Esophagus muscularis mucosa (tissue), 4 donors: ENCODE measurements at places on chromosomes 5 and 9.

GRCh38 chr5:127358740-127359139, 68.1 kb downstream of the MEGF10 start:
- DNase-seq, result no peak

- no peak for DNase-seq
These were observed 24.8 kb upstream of the TERT start for GRCh38 chr5:1319436-1320256.

DNA sequence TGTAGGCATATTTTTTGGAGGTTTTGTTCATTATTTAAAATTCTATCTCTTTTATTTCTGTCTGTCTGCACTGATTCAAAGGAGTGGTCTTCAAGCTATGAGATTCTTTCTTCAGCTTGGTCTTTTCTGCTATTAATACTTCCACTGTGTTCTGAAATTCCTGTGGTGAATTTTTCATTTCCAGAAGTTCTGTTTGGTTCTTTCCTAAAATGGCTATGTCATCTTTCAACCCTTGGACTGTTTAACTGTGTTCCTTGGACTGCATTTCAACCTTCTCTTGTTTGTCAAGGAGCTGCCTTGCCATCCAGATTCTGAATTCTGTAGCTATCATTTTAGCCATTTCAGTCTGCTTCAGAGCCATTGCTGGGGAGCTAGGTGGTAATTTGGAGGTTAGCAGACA, 76.3 kb downstream of the CERT1 start:
- DNase-seq, result no peak

- DNase-seq, result no peak
These were observed 9.8 kb downstream of the PIK3R1 start for GRCh38 chr5:68225188-68225910.

DNA sequence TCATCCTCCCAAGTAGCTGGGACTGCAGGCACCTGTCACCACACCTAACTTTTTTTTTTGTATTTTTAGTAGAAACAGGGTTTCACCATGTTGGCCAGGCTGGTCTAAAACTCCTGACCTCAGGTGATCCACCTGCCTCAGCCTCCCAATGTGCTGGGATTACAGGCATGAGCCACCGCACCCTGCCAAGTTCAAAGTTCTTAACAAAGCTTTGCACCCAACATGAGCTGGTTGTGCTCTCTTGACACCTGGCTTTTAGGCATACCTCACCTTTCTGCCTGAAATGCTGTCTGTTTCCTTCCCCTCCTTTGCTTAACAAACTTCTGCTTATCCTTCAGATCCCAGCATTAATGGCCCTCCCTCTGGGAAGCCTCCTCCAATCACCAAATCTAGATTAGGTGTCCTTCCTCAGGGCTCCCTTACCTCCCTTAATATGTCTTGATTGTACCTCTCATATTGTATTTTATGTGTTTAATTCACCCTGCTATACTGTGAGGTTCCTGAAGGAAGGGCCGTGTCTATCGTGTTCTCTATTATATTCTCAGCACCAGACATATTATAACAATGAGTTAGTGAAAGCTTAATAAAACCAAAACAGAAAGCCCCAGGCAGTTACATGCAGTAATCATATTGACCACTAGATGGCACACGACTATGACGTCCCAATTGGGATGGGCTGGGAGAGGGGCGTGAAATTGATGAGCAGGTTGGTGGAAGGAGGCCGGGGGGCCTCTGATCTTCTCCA, 62.9 kb upstream of the PPARGC1B start:
- DNase-seq, result no peak

DNA sequence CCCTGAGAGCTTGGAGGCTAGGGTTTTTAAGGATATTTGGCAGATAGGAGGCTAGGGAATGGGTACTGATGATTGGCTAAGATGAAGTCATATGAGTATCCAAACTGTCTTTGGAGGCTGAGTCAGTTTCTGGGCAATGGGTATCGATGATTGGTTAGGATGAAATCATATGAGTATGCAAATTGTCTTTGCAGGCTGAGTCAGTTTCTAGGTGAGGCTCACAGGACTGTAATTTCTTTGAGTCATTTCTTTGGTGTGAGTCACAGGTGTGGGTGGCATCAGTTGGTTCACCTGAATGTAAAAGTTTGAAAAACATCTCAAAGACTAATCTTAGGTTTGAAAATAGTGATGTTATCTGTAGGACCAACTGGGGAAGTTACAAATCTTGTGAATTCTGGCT, 1068.0 kb downstream of the NR2F1-AS1 start:
- DNase-seq, result no peak

GRCh38 chr5:144328494-144328893, 157.8 kb downstream of the KCTD16 start:
- DNase-seq, result no peak

GRCh38 chr9:73962792-73963191, 534.3 kb upstream of the RORB start:
- DNase-seq, result no peak
